ENCODE measurements at places on chromosomes 5 and 9. TPM values are rescaled to one million over a fixed set of nuclear protein-coding genes. Genes with fewer than 3 reads are reported as not detected.

Gene HAVCR2
- total RNA-seq = 8.1 TPM

Gene IZUMO3
- not detected for total RNA-seq

Gene POC5
- total RNA-seq = 7.4 TPM

Gene PCDHAC2
- total RNA-seq = 3.0 TPM

Gene ANKRD20A1
- total RNA-seq = 0.89 TPM

Gene TRPM3
- 2.3 TPM for total RNA-seq
